Tibial nerve (tissue), 4 donors: ENCODE measurements at places on chromosomes 1 and 21. TPM values are rescaled to one million over a fixed set of nuclear protein-coding genes. Genes with fewer than 3 reads are reported as not detected.

DNA sequence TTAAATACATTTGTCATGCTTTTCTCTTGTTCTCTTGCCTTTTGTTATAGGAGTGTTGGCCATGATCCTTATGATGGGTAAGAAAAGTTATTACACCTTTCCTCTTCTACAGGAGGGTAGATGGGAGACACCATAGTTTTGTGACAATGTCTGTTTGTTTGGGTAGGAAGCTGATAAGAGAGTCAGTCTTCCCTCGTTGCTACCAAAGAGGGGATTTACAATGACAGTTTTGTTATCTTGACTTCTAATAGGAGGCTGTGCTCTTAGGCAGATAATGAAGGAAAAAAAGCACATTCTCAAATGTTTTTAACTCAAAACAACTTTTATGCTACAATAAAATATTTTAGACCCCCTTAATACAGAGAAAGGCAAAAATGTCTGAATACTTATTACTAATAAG lies 48.0 kb upstream of the WLS start:
- no peak for DNase-seq

- DNase-seq, result no peak
These were observed 182.7 kb upstream of the VAMP3 start for GRCh38 chr1:7588457-7588827.

DNA sequence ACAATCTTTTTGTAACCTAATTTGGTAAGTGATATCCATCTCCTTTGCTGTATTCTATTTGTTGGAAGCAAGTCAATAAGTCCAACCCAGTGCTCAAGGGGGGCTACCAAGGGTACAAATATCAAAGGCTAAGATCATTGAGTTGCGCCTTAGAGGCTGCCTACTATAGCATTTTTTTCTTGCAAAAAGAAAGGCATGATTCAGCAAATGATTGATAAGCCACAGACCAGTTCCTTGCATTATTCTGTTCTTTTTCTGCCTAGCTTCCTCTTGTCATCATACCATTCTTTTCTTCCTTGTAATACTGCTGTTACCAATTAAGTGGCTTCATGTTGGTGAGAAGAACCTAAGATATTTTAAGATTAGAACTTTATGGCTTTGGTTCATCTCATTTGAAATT lies 29.8 kb upstream of the BARHL2 start:
- no peak for DNase-seq

Gene KCNK2
- 12.5 TPM for total RNA-seq

- no peak for DNase-seq
These were observed 150.3 kb downstream of the PEX14 start for GRCh38 chr1:10625076-10625475.

Gene ATP6V1G3
- total RNA-seq, result not detected

- DNase-seq, result no peak
These were observed 16.8 kb downstream of the STRIP1 start for GRCh38 chr1:110051262-110051648.

DNA sequence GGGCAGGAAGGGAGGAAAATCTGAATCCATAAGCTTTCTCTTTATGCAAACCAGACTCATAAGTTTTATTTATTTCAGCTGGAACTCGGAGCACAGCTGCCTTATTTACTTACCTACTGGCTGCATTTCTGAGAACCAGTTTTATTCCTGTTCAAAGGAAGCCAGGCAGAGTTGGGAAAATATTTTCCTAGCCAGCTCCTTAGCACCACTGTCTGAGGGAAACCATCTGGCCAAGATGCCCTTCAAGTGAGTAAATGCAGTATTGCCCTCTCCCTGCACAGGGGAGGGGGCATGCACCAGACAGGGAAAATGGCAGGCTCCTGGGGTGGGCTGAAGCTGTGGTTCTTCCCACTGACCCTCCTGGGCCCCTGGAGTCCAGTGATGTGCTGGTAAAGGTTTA lies 28.9 kb upstream of the FMOD start:
- no peak for DNase-seq

Gene LRIG2
- total RNA-seq, result 75.9 TPM

GRCh38 chr1:93811326-93812065 lies 67.5 kb downstream of the DNTTIP2 start:
- no peak for DNase-seq
